ENCODE measurements at places on chromosomes 16 and 17.

DNA sequence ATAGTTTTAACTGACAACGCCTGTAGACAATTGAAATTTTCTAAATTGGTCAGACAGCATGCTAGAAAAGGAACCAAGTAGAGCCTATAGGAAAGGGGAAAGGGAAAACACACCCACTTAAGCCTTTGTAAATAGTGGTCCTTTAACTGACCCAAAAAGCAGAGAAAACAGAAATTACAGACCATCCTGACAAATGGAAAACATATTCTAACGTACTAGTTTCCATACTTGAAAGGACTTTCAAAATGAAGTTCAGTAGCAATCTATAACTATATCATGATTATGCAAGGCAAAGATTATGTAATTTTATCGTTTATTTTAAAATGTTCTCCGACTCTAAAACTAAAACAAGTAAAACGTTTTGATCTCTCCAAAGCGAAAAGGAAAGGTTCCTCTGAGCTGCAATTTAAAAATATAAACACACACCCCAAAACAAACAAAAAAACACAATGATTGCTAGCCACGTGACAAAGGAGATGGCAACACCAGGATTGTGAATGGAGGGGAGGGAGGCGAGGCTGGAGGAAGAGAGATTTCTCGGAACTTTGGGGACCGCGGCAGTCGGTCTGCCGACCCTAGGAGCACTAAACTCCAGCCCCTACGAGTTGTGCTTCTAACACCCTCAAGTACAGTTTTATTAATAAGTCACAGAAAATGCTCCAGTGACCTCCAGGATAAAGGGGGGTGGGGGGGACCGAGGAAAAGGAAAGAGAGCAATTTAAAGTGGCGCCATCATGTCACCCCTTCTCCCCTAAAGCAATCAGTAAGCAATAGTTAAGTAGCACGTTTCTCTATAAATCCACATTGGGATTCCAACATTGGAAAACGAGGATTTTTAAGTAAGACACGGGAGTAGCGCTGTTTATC, 1.7 kb downstream of the KANSL1 start:
- DNase-seq, result no peak

DNA sequence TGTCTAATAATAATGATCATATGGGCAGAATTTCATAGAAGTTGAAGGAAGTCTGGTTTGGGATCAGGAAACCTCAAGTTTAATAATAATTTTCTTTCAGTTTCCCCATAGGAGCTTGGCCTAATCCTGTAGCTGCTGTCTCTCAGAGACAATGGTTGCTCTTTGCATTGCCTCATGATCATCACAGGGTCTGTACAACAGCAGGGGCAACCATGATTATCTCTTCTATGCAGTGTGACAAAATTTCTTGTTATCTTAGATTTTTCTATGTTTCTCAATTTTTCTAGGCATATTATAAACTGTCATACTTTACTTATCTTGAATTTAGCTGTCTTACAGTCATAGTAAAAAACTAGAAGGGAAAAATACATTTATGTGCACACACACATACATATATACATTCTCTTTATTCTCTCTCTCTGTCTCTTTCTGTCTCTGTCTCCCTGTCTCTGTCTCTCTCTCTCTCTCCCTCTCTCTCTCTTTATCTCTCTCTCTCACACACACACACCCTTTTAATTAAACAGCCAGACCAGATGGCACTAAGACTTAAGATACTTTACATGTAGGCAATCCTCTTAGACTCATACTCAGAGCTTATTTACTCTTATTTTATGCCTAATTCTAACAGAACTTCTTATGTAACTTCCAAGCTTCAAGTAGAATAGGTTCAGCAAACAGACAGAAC, 30.5 kb downstream of the SMIM36 start:
- DNase-seq, result no peak

GRCh38 chr16:12211870-12212690, 235.5 kb downstream of the SNX29 start:
- DNase-seq, result no peak

GRCh38 chr17:885971-886571, 93.5 kb downstream of the NXN start:
- DNase-seq, result no peak

DNA sequence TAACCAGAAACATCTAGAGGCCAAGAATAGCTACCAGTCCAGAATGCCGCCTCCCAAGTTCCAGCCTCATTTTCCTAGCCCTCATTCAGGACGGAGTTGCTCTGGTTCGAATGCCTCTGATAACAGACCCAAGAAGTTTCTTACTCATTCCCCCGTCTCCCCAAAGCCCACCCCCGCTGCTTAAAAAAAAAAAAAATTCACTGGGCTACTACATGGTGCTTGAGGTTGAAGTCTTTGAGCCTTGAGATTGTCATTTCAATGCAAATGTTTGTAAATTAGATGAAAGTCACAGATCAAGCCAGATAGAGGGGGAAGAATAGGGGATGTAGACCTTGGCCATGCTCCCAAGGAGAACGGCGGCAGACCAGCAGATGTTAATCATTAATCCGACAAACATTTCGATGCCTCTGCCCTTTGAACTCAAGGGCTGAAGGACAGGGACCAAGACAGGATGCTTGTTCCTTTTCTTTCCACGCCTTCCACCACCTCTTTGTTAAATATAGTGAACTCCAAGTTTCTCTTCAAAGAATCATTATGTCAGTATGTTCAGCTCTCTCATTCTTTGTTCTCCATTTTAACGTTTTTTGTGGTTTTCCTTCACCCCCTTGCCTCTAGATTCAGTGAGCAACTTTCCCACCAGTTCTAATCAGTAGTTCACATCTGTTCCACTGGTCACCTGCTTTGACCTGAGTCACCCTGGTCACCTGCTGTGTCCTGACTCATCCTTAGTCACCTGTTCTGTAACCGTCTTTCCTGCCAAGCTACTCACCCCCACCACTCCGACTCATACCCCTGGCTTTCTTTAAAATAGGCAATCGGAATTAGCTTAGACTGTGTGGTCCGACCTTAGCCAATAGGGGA, 190.3 kb downstream of the CPPED1 start:
- peak; percentile 55 for DNase-seq

- no peak for DNase-seq
These were observed 28.4 kb downstream of the BAIAP2 start for GRCh38 chr17:81063106-81064093.

DNA sequence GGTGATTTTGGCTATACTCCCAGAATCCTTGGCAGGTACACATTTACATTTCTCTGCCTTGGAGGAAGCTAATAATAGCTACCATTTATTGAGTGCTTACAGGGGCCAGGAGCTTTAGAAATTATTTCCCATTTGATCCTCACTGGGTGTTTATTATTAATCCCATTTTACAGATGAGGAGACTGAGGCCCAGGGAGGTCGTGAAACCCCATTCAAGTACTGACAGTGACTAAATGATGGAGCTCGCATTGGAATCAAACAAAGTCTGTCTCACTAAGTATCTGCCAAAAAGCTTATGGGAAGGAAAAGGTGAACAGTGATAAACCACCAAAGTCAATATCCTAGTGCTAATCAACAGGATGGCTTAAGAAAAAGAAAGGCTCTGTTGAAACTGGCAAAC, 33.3 kb upstream of the XYLT1 start:
- no peak for DNase-seq

Measured in stimulated activated naive CD8-positive, alpha-beta T cell treated with anti-CD3 and anti-CD28 coated beads, Interleukin-15, amount 100 ng/mL, for 72 hours (primary cell).